ENCODE measurements at places on chromosomes 3 and 15.

GRCh38 chr3:58693940-58694850 is 27.6 kb upstream of the FAM3D start:
- DNase-seq: no peak

- DNase-seq: no peak
Measured at GRCh38 chr3:49333091-49333490, 6.8 kb downstream of the USP4 start.

DNA sequence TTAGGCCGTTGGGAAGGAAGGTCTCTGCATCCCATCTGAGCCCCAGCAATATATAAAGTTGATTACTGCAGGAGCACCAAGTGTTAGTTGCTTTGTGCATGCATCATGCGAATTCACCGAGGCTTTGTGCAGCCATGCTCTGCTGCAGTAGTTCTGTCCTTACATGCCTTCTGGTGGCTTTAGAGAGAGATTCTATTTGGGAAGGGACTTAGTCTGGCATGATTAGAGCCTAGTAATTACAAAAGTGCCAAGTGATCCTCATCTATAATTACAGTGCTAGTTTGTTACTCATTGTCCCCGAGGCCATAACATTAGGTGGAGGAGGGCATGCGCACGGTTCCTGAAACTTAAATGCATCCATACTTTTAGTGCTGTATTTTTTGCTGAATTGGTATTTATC is 353.6 kb downstream of the CNTN4 start:
- DNase-seq: no peak

DNA sequence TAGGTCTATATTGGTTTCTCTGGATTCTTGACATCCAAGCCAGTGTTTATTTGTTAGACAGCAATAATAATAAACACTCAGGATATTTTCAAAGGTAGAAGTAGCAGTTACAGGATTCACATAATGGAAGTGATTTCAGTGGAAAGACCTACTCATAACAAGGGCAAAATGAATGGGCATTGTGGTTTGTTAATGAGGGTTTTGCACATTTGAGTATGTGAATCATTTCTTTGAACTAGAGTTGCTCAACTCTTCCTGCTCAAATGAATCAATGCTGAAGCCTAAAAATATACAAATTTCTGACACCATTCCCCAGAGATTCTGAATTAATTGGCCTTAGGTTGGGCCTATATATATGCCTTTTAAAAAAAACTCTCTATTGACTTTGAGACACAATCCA is 4.1 kb upstream of the COL6A5 start:
- no peak for DNase-seq

DNA sequence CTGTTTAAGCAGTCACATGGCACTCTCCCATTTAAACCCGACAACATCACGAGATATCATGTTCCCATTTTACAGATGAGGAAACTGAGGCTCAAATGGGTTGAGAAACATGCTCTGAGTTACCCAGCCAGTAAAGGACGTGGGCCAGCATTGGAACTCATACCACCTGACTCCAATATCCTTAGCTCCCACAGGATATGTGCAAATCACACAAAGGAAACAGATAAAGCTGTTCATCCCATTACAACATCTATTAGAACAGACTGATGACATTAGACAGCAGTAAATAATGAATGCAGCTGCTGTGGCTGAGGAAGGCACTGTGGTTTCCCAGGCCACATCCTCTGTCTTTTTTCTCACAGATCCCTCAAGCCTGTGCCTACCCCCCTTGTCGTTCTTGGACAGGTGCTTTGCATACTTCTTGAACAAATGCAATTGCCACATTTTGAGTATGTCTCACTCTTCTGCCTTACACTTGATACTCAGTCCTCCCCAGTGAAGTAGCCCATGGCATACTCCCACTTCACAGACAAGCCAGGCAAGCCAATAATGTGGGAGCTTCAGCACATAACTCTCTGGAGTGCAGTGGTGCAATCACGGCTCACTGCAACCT is 17.7 kb downstream of the FRMD4B start:
- DNase-seq: no peak

DNA sequence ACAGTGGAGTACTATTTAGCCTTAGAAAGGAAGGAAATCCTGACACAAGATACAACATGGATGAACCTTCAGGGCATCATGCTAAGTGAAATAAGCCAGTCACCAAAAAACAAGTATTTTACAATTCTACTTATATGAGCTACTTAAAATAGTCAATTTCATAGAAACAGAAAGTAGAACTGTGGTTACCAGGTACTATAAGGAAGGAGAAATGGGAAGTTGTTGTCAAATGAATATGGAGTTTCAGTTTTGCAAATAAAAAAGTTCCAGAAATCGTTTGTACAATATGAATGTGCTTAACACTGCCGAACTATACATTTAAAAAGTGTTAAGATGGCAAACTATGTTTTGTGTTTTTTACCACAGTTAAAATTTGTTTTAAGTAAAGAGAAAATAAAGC is 26.8 kb downstream of the TRANK1 start:
- DNase-seq: no peak

GRCh38 chr3:188529228-188529627 is 375.3 kb downstream of the LPP start:
- no peak for DNase-seq

GRCh38 chr3:96700322-96701315 is 113.8 kb upstream of the EPHA6 start:
- no peak for DNase-seq

DNA sequence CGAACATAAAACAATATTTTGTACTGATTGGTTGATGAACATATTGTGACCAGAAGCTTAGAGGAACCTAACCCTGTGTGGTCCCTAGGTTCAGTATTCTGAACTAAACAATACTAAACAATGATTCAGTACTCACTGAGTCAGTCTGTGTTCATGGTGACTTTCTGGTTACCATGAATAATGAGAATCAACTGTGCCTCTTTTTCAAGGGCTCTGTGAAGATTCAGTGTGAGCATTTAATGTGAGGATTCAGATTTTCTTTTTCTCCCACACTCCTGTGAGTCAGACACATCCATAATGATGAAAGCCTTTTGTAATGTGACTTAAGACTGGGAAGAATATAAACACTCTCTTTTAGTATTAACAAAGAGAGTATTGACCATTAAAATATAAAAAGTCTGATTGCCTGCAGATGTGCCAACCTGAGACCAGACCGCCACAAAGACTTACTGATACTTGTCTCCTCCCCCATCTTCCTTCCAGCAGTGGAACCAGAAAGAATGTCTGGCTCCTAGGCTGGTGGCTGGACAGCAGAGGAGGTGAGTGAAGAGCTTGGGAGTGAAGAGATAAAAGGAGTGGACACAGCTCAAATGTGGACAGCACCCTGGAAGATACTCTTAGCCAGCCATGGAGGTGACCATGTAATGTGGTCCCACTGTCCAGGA is 17.6 kb upstream of the ACTL6A start:
- no peak for DNase-seq

GRCh38 chr15:20348900-20349773 is 192.5 kb downstream of the GOLGA6L6 start:
- DNase-seq: no peak

DNA sequence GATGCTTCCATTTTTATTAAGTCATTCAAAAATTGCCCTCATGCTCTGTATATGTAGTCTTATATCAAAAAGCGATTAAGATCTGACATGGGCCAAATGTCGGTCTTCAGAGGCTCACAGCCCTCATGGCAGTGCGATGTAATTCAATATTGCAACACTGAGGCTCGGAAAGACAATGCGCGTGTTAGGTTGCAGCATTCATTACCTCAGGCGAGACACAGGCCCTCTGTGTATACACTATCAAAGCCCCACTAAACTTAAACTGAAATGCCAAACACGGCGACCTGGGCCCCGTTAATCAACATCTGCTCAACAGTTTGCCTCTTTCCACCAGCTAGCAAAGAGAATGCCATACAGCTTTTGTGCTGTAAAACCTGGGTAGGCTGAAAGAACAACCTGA is 413.4 kb downstream of the ERC2 start:
- no peak for DNase-seq

DNA sequence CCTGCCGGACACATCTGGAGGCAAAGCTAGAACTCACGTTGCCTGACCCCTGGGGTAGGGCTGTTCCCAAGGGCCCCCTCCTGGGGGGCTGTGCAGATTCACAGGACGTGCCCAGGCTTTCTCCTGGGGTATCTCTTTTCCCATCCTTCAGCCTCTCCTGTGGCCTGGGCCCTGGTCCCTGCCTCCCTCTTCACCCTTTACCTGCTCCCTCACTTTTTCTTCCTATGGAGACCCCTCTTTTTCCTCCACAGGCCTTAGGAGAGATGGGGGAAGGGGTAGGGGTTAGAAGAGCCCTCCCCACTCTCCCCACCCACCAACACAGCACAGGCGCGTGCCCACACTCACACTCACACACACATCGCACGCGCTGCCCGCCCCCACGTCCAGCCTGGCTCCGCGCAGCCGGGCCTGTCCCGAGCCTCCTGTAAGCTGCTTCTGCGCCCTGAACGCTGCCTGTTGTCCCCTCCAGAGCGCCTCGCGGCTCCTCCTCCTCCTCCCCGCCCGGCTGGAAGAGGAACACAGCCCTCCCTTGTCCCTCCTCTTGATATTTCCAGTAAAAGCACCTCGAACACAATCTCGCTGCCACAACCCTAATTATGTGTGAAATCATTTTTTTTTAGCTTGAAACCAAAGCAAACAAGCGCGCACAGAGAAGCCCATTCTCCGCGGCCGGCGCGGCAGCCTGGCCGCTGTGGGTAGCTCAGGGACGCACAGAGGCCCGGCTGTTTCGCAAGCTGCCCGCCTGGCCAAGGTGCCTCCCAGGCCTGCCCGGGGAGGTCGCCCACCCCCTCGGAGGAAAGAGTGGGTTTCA is 33.9 kb upstream of the ACAN start:
- no peak for DNase-seq

DNA sequence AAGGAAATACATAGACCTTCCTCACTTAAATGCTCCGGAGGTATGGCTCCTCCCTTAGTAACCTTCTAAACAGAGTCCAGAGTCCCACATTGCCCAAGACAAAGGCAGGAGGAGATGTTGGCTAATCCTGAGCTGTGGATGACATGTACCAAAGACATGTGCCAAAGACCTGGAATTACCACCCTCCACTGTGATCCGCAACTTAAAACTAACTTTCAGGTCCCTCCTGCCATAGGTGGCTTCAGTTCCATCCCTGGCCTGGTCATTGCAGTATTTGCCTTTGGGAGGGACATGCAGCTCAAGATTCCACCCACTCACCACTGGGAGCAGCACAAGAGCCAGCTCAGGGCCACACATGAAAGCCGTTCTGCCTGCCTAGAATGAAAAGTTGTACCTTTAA is 28.0 kb downstream of the MYZAP start:
- no peak for DNase-seq

DNA sequence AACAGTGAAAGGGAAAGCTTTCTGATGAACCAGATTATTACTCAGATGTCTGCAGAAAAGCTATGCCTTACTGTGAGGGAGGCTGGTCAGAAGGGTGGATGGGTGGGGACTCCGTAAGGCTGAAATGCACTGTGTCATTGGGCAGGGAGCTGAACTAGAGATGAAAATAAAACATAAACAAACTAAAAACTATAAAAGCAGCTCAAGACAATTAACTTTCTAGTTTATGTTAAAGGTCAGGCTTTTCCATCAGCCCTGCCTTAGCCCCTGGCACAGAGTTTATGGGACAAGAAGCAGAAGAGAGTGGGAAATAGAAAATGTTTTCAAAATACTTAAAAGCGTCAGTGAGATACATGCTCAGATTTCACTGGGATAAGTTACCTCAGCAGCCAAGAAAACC is 310.0 kb upstream of the UBE2E2 start:
- DNase-seq: no peak
